ENCODE measurements at places on chromosomes 4 and X.

GRCh38 chrX:2264179-2265030 is 236.4 kb downstream of the DHRSX start:
- no peak for DNase-seq

DNA sequence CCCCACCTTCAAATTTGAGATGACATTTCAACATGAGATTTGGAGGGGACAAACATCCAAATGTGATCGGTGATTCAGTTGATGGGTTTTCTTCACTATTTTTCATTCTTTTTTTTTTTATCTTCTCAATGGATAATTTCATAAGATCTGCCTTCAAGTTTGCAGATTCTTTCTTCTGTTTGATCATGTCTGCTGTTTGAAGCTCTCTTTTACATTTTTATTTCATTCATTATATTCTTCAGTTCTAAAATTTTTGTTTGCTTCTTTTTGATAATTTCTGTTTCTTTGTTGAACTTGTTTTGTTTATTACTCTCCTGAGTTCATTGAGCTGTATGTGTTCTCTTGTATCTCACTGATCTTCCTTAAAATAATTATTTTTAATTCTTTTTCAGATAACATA is 14.8 kb downstream of the APOOL start:
- no peak for DNase-seq

DNA sequence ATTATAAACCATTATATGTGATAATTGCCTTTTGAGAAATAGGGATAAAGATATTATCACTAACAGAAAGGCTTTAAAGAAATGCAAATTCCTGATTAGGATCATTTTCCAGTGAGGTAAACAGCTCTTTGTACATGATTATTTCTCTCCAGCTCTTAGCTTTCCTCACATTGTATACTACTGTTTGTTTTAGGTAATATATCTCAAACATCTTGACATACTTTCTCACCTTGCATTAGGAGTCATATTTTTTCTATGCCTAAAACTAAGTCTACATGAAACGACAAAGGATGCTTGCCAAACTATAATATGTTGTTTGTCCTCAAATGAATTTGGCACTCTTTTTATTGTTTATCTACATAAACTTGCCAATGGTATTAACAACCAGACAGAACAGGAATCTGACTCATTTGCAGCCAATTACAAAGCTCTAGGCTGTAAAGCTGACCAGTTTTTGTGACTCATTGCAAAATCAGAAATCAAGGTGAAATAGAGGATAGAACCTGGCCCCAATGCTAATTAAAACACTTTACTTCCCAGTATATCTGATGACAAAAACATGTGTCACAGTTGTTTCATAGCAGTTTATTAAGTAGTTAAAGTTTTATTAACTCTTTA is 107.0 kb downstream of the IQCM start:
- no peak for DNase-seq

DNA sequence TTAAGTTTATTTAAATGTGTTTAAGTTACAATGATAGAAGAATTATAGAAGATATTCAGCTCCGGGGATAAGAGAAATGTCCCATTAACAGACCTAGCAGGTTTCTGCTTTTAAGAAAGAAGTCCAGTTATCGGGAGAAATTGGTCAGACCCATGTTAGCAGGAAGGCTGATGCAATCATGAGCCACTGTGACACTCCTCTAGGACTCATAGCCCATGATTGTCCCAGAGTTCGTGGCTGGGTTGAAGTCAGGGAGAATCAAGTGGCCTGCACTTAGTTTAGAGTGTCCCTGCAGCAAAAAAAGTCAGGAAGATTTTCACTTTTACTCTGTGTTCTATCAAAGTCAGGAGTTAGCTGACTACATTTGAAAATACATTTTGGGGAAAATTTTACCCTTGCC is 72.0 kb downstream of the TMEM144 start:
- no peak for DNase-seq

GRCh38 chrX:37905436-37906147 is 58.2 kb upstream of the DYNLT3 start:
- DNase-seq = no peak

DNA sequence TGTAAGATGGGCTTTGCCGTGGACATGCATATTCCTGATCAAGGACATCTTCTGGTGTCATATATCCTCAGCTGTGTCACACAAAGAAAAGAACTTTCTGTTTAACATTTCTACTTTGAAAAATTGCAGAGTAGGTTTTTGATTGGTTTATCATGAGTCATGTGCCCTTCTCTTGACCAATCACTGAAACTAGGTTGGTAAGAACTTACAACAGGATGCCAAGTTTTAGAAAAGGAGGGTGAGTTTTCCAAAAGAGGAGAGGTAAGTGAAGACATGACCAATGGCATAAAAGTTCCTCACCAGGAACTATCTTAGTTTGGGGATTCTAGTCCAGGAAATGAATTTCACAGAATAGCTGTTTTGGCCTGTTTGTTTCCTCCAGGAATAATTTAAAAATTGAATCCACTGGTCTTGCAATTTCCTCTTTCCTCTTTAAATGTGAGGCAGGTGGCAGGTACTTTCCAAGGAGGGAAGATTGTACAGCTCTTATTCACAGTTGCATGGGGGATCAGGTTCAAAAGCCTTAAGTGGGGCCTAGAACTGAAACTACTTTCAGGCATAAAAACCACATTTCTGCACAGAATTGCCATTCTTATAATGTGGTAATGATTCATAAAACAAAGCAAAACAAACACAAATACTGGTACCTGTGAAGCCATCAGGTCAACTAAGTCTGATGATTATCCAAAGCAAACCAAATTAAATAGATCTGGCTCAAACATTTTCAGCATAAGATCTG is 1114.5 kb upstream of the LCORL start:
- no peak for DNase-seq

GRCh38 chr4:78938868-78939666 is at the start of gene PAQR3:
PAQR3 (minus strand) TSS chr4:78939438; CDS start chr4:78939224, 214 bp downstream.
- peak; percentile 74 for DNase-seq

DNA sequence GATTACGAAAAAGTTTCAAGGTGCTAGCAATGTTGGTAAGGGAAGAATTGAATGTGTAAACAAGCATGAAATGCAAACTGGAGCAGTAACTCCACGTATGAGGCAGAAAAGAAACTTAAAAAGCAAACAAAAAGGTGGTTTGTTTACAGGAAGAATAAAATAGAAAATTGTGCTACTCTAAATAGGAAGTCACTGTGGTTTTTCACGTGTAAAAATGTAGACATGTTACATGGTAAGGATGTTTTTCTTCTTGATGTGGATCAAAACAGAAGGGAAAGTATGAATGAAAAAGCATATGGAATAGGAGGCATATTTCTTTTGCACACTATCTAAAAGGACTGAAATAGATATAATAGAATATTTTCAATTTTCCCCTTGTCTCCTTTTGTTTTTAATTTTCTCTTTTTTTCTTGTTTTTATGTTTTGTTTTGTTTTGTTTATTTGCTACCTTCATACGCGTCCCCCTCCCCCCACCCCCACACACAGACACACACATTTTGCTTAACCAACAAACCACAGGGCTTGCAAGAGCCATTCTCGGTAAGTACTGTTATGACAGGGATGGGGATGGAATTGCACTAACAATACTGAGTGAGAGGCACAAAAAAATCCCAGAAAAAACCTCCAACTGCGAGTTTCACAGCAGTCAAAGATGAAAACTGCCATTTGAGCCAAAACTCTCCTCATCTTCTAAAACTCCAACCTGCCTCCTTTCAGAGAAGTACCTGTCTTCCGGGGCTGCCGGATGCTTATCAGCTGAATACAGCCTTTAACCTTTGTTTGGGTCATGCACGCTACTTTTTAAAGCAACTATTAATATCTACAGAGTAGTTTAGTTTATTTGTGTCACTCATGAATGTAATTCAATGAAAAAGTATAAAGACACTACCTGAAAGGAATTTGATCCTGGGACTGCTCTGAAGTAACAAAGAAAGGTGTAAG is 135.8 kb downstream of the IL15 start:
- DNase-seq = no peak

- DNase-seq = no peak
Measured at GRCh38 chrX:132692526-132692925, 203.7 kb upstream of the MBNL3 start.

GRCh38 chr4:48792348-48793006 is 12.4 kb upstream of the FRYL start:
- no peak for DNase-seq

DNA sequence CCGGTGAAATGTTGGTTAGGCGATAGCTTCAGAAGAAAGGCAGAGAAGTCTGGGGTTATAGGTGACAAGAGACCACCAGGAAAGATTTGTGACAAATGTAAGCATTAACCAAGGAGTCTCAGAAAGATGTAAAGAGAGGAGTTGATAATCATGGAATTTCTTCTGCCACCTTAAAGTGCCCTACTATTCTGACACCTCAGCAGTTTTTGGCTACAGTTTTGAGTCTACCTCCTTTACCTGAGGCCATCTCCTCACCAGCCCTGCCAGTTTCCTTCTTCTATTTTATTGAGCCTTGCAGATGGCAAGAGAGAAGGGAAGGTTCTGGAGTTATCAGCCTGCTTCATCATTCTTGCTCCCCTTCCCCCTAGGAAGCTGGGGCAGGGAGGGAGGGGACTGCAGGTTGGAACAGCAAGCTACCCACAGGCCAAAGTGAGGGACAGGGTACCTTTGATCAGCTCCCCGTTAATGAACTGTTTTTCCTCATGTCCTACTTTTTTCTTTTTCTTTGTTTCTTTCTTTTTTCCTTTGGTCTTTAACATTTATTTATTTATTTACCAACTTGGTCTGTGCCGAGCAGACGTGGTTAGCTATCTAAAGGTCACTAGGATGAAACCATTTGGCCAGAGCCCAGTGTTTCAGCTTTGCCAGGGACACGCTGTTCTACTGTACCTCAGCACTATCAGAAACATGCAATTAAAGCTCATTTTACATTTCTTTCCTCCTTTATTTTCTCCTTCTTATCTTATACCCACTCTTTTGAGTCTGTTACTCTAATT is 438.7 kb upstream of the AR start:
- no peak for DNase-seq

GRCh38 chrX:38750551-38750950 is 50.7 kb upstream of the MID1IP1 start:
- no peak for DNase-seq

DNA sequence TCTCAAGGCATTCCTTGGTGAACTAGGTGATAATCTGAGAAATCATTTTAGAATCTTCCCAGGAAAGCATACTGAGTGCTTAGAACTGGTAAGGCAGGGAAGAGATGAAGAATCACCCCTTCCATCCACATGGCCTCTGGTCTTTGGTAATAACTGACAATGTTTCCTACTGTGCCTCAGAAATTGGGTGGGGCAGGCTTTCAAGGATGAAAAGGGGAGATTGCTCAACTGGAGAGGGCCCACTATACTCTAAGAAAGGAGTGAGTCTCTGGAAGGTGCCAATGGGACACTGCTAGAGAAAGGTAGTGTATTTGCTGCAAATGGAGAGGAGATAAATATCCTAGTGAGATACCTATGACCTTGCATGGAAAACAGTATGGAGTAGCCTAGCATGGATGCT is 135.0 kb upstream of the SCML1 start:
- DNase-seq = no peak

- DNase-seq = peak; percentile 49
Measured at GRCh38 chrX:107659768-107660167, 31.5 kb downstream of the PRPS1 start.

DNA sequence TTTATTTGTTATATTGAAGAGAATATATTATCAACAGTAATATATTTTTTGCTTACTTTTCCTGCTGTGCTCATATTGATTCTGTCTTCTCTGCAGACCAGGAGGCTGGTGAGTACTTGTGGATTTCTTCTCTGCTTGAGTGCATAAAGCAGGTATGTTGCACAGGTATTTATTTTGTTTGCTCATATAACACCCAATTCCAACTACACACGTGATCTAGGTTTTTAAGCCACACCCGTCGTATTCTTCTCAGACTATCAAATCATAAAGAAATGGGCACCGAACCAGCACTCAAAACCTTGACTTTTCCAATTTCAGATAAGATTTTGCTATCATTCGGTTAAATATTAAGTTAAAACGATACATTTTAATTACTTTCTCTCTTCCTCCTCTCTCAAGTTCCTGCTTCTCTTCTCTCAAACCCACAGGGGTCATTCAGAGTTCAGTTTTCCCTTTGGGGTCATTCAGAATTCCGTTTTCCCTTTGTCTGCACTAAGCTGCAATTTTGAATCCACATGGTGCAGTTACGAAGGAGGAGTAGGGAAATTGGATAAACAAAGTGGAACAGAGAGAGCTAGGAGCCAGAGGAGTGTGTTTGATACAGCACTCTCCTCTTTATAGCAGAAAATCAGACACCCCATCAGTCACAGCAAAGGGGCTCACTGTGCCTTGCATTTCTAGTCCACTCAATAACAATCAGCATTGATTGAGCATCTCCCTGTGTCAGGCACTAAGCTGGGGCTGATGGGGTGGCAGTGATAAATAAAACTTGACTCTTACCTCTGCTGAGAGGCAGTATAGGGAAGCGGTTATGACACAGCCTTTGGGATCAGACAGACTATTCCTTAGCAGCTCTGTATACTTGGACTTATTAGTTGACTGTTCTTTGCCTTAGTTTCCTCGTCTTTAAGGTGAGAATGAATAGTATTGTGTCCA is at the start of gene ADH1C:
ADH1C (minus strand) TSS at position 145 of the 936 bp plus-strand sequence; CDS start at position 74, 71 bp downstream.
- DNase-seq = no peak

- DNase-seq = peak; percentile 8
Measured at GRCh38 chrX:2658585-2659292, 32.4 kb upstream of the CD99 start.

GRCh38 chr4:182289809-182290208 is 46.6 kb downstream of the TENM3 start:
- no peak for DNase-seq

DNA sequence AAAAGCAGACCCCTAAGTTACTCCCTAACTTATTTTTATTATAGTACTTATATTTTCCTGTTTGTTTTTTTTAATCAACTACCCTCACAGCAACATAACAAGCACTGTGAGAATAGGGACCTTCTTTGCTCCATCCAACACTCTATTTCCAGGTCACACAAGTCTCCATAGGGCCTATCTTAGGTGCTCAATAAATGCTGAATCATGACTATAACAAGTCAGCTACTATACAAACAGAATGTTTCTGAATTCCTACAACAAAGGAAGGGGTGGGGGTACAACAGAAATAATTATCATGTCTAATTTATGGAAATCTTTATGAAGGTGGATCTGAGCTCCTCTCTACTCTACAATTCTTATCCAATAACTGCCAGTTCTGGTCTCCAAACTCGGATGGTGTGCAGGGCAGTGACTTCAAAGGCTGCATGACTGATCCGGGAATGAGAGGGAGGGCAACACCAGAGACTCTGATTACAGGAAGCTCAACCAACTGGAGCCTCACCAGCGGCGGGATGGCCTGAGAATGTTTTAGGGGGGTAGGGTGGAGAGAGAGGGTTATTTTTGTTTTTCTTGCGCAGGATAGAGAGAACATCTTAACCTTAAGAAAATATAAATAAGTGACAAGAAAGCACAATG is 71.1 kb downstream of the HADH start:
- no peak for DNase-seq

Measured in CD4-positive, alpha-beta T cell (primary cell).